CD4-positive, alpha-beta T cell treated with Interleukin-10 for 1 hour (primary cell): ENCODE measurements at places on chromosomes 11 and 22.
A peak's percentile ranks its signal among the peaks of the same experiment; 100 is the strongest.

GRCh38 chr11:130510407-130511006 lies 62.1 kb downstream of the ADAMTS15 start:
- DNase-seq, result no peak

- no peak for DNase-seq
Measured at GRCh38 chr11:68710409-68710808, 26.1 kb downstream of the GAL start.

GRCh38 chr11:119878990-119879389 lies 150.0 kb upstream of the NECTIN1 start:
- no peak for DNase-seq

- no peak for DNase-seq
Measured at GRCh38 chr11:57354699-57355098, 16.5 kb downstream of the P2RX3 start.

DNA sequence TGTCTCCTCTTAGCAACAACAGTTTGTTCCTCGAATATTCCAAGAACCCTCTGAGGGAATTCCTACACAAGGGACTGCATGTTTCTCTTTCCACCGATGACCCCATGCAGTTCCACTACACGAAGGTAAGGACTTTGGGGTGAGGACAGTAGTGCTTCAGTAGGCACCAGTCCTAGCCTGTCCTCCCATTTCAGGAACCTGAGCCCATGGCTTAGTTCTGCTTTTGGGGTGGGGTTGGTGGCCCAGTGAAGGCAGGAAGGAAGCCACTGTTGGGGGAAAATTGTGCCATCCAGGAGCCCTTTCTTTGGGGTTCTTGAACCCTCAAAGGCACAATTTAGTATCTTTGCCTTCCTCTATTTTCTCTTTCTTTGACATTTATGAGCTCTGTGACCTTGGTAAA lies 38.2 kb downstream of the RNF141 start:
- no peak for DNase-seq

GRCh38 chr11:7691759-7692350 lies 14.4 kb downstream of the OVCH2 start:
- no peak for DNase-seq

GRCh38 chr11:62108017-62108750 lies 15.6 kb upstream of the INCENP start:
- DNase-seq, result peak; percentile 77

- DNase-seq, result no peak
Measured at GRCh38 chr22:48391171-48391711, 1436.4 kb downstream of the BRD1 start.

- no peak for DNase-seq
Measured at GRCh38 chr22:38652859-38653258, 3.3 kb downstream of the FAM227A start.

GRCh38 chr11:113188371-113188834 lies 126.0 kb upstream of the TTC12 start:
- peak; percentile 1 for DNase-seq

DNA sequence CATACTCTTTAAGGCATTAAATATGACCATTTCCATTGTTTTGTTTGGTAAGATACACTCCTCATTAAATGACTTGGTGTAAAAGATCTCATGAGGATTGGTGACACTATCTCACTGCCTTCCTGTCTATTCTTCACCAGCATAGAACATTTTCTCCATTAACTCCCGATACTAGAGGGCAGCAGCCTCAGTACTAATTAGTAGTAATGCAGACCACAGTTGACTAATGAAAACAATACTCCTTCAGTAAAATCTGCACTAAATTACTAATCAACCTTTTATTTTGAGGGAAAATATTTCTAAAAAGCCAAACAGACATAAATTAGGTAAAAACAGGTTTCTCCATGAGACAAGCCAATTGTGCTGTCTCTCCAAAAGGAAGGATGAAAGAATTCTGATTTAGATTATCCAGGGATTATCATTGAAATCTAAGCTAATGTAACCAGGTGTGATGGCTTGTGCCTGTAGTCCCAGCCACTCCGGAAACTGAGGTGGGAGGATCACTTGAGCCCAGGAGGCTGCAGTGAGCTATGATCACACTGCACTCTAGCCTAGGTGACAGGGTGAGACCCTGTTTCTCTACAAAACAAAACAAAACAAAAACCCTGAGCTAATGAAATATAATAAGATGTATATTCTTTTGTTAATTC lies 9.4 kb downstream of the PGM2L1 start:
- DNase-seq, result peak; percentile 81

- no peak for DNase-seq
Measured at GRCh38 chr22:42131562-42131961, 952 bp upstream of the CYP2D6 start.

DNA sequence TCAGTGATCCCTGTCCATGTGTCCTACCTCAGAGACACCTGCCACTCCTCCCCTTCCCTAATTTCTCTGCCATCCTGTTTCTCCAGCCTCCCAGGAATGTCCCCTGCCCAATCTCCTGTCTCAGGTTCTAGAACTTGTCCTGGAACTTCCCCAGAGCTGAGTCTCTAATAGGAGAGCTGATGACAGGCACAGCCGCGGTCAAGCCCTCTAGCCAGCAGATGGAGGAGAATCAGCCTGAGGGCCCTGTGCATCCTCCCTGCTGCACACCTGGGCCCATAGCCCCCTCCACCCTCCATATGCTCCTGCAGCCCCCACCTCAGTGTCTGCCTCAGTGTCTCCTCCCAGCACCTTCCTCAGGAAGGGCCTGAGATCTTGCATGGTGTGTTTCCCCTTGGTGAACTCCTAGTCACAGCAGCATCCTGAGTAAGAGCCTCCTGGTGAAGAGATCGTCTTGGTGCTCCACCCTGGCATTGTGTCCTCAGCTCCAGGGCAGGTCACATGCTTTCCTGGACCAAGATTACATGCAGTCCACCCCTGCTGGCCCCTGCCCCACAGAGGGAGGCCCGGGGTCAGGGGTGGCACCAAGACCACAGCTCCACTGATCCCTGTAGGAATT lies 43.9 kb upstream of the VPREB1 start:
- DNase-seq, result no peak

DNA sequence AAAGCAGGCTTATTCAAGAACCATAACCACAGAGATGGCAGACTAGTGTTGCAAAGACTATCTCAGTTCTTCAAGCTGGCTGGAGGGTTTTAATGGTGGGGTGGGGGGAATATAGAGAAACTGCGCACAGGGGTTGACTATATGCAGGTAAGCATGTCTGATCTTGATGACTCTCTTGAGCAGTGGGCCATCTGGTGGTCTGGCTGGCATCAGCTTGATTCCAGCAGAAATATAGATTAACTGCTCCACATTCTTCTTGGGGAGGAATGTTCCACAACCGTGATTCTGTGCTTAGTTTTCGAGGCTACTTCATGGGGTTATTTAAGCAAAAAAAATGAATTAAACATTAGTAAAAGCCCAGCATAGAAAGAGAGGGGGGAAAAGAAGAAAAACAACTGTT lies 158.8 kb upstream of the PGR start:
- DNase-seq, result no peak

GRCh38 chr11:28566339-28567089 lies 458.3 kb downstream of the METTL15 start:
- no peak for DNase-seq

DNA sequence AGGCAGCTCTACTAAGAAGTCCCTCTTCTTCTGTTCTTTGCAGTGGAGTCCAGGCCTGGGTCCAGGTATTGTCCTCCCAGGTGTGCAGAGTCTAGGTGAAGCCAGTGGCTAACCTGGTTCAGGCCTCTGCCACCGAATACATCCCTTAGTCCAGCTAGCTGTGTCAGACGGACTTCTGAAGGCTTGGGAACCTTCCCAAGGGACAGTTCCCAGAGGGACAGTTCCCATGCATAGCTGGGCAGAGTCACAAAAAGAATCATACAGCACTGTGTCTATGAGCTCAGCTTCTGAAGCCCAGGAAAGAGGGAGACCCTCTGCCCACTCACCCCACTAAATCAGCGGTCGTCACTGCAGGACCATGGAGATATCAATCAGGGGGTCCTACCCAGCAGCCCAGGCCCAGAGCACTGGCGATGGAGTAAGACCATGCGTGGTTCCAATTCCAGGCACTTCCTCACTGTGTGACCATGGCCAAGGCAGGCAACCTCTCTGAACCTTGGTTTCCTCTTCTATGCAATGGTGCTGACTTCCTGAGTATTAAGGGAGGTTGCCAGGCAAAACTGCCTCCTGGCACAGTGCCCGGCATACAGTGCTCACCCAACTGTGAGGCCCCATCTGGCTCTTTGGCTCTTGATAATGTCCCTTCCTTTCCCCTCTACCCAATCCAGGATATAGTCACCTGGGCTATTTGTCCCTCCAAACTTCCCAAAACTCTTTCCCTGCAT lies 3.4 kb downstream of the MS4A10 start:
- no peak for DNase-seq

GRCh38 chr11:11267312-11267711 lies 85.7 kb downstream of the CSNK2A3 start:
- no peak for DNase-seq

- DNase-seq, result no peak
Measured at GRCh38 chr11:44633641-44634040, 68.2 kb downstream of the CD82 start.

GRCh38 chr22:20741634-20742581 lies 32.0 kb upstream of the SERPIND1 start:
- DNase-seq, result peak; percentile 57

- no peak for DNase-seq
Measured at GRCh38 chr22:41658869-41659268, 29.8 kb downstream of the SNU13 start.

DNA sequence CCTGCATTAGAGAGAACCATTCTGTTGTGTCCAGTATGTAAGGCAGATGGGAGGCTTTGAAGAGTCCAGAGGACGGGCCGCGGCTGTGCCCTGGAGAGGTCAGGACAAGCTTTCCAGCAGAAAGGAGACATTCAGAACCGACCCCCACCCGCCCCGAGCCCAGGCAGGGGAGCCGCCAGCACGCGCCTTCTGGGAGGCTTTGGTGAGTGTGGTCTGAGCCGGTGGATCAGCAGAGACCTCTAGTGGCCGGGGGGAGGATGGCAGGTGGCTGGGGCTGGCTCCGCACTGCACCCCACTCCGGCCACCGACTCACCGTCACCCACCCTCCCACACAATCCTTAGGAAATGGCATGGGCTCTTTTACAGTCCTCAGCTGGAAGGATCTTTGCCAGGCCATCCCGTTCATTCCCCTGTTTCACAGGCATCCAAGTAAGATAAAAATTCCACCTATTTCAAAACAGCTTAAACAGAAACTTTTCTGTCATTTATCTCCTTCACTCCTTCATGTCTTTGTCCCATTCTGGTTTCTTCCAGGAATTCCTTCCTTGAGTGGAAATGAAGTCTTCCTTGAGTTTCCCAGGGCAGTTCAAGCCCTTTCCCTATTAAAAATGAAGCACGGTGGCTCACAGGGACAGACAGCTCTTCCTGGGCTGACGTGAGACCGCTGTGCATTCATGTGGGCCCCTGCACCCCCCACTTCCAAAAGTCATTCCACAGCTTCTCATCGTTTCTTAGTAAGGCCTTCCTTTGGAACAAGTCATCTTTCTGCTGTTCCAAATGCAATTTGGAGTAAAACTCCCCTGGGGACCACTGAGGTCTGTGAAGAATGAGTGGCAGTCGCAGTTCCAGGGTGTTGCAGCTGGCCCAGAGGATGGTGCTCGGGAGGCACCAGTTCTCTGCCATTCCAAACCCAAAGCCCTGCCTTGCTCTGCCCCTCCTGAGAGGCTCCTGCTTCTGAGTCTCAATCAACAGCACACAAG lies 91.0 kb downstream of the FEZ1 start:
- peak; percentile 58 for DNase-seq

DNA sequence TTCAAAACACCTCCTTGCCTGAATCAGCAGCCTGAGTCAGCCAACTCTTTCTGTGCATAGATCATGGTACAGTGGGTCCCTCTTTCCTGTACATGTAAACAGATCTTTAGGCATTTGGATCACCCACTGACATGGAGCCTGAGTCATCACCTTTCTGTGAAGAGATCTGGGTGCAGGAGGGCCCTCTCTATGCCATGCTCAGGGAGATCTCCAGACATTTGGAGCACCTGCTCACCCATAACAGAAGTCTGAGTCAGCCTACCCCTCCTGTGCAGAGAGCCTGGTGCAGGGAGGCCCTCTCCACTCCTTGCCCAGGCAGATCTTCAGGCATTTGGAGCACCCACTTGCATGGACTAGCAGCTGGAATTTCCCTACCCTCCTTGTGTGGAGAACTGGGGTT lies 56.2 kb upstream of the GLYAT start:
- no peak for DNase-seq

GRCh38 chr11:14544611-14545010 lies 24.4 kb upstream of the PSMA1 start:
- no peak for DNase-seq

DNA sequence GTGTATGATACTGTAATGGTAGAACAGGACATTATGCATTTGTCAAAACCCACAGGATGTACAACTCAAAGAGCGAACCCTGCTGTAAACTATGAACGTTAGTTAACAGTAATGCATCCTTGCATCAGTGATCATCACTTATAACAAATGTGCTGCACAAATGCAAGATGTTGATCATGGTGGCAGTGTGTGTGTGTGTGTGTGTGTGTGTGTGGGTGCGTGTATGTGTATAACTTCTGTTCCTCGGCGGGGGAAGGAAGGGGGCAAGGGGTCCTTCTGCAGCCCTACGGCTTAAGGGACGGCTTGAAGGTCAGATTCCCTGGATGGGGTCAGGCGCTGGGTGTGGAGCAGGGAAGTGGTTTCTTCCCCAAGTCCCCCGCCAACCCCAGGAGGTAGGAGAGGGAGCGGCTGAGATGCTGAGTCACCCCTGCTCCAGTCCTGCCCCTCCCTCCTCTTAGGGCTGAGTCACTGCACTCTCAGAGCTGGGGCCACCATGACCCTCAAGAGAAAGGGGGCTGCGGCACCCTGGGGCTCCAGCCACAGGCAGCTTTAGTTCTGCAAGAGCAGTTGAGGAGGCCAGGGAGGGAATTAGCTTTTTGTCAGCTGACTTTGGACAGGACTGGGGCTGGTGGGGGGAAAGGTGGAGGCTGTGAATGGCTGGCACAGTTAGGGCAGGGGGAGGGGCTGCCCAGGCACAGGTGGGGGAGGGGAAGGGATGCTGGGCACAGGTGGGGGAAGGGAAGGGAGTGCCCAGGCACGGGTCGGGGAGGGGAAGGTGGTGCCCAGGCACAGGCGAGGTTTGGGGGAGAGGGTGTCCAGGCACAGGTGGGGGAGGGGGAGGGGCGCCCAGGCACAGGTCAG lies 8.8 kb upstream of the CTSD start:
- DNase-seq, result peak; percentile 42

- no peak for DNase-seq
Measured at GRCh38 chr22:50503475-50504145, 3.9 kb downstream of the LMF2 start.

DNA sequence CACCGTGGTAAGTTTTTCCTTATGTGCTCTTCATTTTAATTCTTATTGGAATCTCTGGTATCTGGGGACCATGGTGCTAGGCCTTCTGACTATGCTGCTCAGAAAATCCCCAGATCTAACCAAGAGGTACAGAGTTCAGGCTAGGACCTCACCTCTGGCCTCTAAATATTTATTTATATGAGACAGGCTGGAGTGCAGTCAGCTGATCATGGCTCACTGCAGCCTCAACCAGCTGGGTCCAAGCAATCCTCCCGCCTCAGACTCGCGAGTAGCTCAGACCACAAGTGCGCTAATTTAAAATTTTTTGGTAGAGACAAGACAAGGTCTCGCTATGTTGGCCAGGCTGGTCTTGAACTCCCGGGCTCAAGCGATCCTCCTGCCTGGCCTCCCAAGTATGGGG lies 38.4 kb downstream of the PKNOX2 start:
- no peak for DNase-seq

GRCh38 chr11:90187839-90188238 lies 35.0 kb downstream of the CHORDC1 start:
- DNase-seq, result no peak

- no peak for DNase-seq
Measured at GRCh38 chr11:42974510-42975179, 337.2 kb upstream of the API5 start.
